ENCODE measurements at places on chromosomes 5 and 9. TPM values are rescaled to one million over a fixed set of nuclear protein-coding genes. Genes with fewer than 3 reads are reported as not detected.

- no peak for DNase-seq
These were observed 36.5 kb upstream of the FAT2 start for GRCh38 chr5:151627650-151628049.

GRCh38 chr9:88661759-88662158 is 126.8 kb downstream of the NXNL2 start:
- no peak for DNase-seq

- DNase-seq = peak; percentile 69
These were observed 52.6 kb upstream of the TNFAIP8 start for GRCh38 chr5:119302916-119303897.

DNA sequence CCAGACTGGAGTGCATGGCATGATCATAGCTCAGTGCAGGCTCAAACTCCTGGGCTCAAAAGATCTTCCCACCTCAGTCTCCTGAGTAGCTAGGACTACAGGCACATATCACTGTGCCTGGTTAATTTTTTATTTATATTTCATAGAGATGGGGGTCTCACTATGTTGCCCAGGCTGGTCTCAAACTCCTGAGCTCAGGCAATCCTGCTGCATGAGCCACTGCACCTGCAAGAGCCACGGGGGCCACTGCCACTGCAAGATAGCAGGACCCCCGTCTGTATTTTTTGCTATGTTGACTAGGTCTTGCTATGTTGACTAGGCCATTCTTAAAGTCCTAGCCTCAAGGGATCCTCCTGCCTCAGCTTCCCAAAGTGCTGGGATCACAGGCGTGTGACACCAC is 6.5 kb downstream of the CYSTM1 start:
- DNase-seq = no peak

- no peak for DNase-seq
These were observed 317.4 kb downstream of the MCTP1 start for GRCh38 chr5:94967525-94967924.

DNA sequence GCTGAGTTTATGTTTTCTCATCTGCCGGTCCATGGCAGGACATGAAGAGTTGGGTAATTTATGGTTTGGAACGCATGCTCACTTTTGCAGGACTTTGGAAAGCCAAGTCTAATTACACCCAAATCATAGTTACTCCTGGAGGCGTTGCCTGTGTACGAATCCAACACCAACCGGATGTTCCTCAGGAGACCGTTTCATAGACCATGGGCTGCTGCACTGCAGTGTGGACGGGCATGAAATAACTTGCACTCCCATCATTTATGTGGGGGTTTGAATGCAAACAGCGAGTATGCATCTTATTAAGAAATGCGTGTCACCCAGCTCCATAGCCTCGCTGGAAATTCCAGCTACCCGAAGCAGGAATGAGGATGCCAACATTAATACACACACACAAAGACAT is 96.1 kb upstream of the IRX2 start:
- DNase-seq = no peak

Gene OCLN
- 0.59 TPM for polyA plus RNA-seq

Gene HMHB1
- polyA plus RNA-seq = not detected

Gene HARS1
- polyA plus RNA-seq = 47.8 TPM

Gene ENHO
- polyA plus RNA-seq = 5.2 TPM

Gene LHX3
- not detected for polyA plus RNA-seq

Gene MAMDC2
- 8.2 TPM for polyA plus RNA-seq

Measured in muscle of leg (tissue), 16 donors.